ENCODE measurements at places on chromosomes 13 and 19.

GRCh38 chr19:55472463-55472862 is 4.0 kb upstream of the ZNF628 start:
- DNase-seq = no peak

DNA sequence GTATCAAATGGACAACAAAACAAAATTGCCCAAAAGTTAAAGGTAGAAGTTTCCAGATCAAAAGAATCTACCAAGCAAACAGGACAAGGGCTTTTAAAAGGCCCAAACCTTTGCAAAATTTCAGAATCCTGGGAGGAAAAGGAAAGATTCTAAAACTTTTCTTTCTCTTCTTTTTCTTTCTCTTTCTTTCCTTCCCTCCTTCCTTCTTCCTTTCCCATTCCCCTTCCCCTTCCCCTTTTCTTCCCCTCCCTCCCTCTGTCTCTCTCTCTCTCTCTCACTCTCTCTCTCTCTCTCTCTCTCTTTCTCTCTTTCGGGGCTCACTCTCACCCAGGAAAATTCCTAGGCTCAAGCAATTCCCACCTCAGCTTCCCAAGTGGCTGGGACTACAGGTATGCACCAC is 4.2 kb upstream of the PDCD5 start:
- DNase-seq = no peak

DNA sequence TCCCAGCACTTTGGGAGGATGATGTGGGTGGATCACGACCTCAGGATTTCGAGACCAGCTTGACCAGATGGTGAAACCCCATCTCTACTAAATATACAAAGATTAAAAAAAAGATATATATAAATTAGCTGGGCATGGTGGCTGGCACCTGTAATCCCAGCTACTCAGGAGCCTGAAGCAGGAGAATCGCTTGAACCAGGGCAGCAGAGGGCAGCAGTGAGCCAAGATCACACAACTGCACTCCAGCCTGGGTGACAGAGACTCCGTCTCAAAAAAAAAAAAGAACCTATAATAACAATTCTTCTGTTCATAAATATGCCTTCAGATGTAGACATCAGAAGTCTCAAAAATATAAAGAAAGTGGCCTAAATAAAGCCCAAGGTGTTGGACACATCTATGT is 7.6 kb downstream of the ZNF737 start:
- DNase-seq = no peak

DNA sequence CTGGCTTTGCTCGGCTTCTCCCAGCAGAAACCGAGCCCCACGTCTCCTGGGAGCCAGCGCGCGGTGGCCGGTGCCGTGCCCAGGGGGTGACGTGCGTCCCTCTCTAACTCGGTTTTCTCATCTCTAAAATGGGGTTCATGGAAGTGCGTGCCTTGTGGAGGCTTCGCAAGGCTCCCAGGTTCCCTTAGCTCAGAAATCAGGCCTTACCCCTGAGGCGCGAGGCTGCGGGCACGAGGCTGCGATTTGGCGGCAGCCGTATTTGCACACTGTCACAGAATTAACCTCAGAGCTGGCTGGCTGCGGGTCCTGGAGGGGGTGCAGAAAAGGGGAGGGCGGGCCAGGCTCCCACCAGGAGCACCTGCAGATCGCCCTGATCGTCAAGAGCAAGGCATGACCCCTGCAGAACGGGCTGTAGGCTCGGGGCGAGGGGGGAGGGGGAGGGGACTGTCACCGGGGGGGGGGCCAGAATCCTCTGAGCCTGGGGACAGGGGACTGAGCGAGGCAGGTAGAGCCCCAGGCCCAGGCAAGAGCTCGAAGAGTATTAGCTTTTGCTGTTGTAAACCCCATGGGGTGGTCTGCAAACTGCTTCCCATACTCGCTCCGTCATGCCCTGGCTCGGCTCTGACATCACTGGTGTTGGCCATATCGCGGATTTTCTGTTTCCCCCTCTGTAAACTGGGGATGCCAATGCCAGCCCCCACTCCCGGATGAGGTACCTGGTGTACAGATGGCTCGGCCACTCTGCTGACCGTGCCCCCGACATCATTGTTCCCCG is 62.2 kb downstream of the CCNE1 start:
- no peak for DNase-seq

GRCh38 chr19:42468273-42468796 is 25.6 kb upstream of the CXCL17 start:
- no peak for DNase-seq

DNA sequence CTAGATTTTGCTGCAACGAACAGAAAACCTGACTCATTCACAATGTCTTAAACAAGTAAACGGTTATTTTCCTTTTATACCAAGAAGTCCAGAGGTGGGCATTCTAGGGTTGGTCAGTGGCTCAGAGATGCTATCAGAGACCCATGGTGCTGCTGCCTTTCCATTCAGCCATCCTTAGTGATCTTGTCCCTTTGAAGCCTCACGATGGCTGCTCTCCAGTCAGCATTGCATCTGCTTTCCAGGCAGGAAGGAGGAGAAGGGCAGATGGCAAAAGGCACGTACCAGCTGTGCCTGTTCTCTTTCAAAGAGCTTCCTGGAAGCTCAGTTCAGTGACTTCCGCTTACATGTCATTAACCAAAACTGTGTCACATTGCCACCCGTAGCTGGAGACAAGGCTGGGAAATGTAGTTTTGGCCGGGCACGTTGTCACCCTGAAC is 30.1 kb downstream of the WDFY2 start:
- DNase-seq = peak; percentile 3

DNA sequence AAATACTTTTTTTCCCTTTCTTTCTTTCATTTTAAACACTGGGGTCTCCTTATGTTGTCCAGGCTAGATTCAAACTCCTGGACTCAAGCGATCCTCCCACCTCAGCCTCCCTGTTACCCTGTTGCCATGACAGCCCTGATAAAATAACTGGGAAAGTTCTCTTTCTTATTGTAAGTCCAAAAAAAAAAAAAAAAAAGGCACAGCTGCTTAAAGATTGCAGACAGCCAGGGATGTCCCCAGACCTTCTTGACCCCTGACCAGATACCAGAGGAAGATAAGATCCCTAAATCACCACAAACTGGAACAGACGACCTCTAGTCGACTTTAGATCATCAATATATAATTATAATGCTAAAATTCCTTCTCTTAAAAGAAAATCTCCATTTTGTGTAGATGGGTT is 1.1 kb upstream of the MVB12A start:
- no peak for DNase-seq

DNA sequence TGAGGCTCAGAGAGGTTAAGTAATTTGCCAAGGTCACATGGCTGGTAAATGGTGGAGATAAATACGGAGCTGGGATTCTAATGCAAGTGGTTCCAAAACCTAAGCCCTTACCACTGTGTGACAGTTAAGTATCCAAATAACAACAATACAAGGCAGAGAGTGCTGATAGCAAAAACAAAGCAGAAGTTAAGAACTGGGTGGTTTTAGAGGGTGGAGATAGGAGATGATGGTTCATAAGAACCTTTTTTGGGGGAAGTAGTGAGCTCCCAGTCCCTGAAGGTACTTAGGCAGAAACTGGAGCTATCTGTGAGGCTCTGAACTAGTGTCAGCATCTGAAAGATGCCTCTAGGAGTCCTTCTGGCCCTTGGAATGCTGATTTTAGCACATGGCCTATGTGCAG is 56.2 kb upstream of the UBE2L5 start:
- DNase-seq = no peak

GRCh38 chr13:49305792-49306425 is 58.2 kb downstream of the CDADC1 start:
- DNase-seq = no peak

DNA sequence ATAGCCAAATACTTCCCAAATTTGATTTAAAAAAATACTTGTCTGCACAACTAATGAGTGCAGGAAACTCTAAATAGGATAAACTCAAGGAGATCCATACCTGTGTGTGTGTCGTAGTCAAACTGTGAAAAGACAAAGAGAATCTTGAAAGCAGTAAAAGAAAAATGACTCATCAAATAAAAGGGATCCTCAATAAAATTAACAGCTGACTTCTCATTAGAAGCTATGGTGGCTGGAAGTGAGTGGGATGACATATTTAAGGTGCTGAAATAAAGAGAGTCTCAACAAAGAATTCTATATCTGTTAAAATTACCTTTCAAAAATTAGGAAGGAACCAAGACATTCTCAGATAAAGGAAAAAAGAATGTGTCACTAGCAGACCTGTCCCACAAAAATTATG is 13.7 kb downstream of the RNASEH2B start:
- no peak for DNase-seq

GRCh38 chr19:32653599-32653915 is 21.4 kb downstream of the ANKRD27 start:
- no peak for DNase-seq

DNA sequence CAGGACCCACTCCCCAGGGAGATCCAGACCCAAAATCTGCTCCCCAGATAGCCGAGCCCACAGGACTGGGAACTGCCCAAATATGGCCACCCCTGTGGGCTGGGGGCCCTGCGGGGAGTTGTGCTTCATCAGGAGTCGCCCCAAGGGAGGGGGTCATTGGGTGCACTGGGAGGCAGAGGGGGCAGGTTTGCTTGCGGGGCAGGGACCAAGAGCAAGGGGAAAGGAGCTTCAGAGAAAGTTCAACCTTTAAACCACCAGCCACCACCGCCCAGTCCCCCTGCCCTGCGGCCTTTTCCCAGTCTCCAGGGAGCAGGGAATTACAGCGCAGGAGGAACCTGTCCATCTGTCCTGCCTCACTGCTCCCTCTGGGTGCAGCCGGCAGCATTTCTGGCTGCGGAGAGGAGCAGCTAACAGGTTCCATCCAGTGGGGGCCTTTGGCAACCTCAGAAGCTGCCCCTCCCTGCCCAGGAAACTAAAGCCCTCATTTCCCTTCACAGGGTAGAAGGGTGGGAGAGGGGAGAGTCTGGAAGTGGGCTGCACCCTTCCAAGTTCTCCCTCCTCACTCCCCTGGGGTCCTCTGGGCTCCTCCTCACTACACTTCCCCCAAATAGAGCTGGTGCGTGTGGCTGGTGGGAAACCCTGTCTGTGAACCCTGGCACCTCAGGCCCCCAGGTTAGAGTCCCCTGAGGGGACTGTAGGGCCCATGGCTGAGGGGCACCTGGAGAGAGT is 13.8 kb upstream of the ASF1B start:
- no peak for DNase-seq

GRCh38 chr13:73334445-73334844 is 275.6 kb downstream of the KLF5 start:
- no peak for DNase-seq

DNA sequence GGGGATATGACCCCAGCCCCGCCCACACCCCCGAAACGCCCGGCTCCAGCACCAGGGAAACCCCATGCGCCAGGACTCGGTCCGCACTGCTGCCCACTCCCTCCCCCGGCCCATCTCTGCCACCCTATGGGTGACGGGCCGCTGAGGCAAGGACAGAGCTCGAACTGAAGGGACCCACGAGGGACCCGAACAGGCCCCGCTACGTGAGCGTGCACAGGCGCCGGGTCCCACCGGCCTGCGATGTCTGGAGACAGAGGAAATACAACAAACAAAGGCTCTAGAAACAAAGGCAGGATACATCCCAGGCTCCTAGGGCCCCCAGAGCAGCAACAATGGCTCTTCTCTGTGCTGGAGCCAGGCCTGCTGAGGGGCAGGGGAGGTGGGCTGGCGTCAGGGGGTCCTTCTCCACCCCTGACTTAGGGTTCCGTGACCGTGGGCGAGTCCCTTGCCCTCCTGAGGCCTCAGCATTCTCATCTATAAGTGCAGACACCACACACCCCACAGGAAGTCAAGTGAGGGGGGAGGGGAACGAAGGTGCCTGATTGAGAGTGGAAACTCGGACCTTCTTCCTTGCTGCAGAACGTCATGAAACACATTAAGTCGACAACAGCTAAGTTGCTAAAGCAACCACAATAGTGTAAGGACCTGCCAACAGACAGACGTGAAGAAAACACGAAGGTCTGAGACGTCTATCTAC is 3.1 kb downstream of the ABHD17A start:
- DNase-seq = peak; percentile 64

- no peak for DNase-seq
Measured at GRCh38 chr13:78592584-78592983, 10.8 kb downstream of the POU4F1 start.
